ENCODE measurements at places on chromosomes 7 and 10.

- DNase-seq: no peak
Measured at GRCh38 chr7:133863362-133864061, 263.6 kb upstream of the LRGUK start.

- DNase-seq: no peak
Measured at GRCh38 chr10:29642990-29643389, 8.2 kb upstream of the SVIL start.

- DNase-seq: peak; percentile 97
Measured at GRCh38 chr7:7100432-7100849, 81.9 kb upstream of the C1GALT1 start.

DNA sequence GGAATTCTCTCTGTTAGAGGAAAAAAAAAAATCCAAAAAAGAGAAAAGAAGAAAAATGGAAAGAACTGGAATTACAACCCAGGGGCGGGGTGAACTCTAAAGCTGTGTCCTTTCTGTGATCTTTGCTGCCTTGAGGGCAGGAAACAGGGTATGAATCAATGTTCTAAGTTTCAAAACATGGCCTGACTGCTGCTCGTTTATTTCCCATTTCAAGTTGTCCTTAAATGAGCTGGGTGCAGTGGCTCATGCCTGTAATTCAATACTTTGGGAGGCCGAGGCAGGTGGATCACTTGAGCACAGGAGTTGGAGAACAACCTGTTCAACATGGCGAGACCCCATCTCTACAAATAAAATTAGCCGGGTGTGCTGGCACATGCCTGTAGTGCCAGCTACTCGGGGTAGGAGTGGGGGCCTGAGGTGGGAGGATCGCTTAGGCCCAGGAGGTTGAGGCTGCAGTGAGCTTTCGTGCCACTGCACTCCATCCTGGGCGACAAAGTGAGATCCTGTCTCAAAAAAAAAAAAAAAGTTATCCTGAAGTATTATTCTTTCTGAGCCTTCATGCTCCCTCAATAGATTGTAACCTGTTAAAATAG lies 24.7 kb upstream of the TFAM start:
- no peak for DNase-seq

- DNase-seq: no peak
Measured at GRCh38 chr7:55556031-55556430, 16.3 kb downstream of the VOPP1 start.

DNA sequence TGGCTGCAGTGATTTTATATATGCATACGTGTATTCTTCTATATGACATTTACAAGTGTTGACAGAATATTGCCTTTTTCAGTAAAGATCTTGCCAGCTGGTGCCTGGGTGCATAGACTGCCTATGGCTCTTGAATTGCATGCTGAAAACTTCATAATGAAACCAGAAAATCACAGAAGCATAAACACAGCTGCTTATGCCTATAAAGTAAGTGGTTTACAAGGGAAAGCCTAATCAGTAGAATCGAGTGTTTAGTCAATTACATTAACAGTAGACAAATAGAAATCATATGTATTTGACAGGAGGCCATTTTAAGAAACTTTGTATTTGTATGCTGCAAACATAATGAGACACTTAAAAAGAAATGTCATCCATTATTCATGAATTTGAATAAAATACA lies 82.5 kb downstream of the TMEM168 start:
- no peak for DNase-seq

- no peak for DNase-seq
Measured at GRCh38 chr10:122487174-122487765, 25.9 kb downstream of the HTRA1 start.

DNA sequence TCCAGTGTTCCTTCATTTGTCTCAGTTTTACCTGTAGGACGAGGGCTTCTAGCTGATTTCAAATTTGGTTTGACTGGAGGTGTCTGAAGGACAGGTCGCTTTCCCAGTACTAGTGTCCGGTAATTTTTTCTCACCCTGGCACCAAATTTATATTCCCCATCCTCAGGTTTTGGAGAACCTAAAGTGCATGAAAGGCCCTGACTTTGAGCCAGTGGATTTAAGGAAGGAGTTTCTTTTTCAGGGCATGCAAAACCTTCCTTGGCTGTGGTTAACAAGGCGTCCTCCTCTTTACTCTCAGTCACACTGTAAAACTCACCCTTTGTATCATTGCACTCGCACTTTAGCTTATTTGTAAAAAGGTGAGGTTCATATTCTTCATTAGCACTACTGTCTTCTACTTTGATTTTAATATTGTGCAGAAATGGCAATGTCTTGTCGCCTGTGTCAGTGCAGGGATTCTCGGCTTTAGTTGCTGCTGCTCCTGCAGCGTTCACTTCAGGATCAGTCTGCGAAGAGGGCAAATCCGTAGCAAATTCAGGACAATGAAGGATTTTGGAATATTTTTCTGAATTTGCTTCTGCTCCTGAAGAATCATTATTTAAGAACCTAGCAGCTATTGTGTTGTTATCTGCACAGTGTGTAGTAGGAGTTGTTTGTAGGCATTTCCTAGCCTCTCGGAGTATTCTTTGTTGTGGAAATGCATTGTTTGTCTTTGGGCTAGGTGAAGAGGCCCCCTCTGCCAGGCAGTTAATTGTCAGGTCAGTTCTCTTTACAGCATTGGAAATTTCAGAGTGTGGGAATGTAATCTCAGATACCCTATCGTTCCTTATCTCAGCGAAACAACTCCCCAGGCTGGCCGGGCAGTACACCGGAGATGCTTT lies 9.9 kb downstream of the SKIDA1 start:
- DNase-seq: no peak

DNA sequence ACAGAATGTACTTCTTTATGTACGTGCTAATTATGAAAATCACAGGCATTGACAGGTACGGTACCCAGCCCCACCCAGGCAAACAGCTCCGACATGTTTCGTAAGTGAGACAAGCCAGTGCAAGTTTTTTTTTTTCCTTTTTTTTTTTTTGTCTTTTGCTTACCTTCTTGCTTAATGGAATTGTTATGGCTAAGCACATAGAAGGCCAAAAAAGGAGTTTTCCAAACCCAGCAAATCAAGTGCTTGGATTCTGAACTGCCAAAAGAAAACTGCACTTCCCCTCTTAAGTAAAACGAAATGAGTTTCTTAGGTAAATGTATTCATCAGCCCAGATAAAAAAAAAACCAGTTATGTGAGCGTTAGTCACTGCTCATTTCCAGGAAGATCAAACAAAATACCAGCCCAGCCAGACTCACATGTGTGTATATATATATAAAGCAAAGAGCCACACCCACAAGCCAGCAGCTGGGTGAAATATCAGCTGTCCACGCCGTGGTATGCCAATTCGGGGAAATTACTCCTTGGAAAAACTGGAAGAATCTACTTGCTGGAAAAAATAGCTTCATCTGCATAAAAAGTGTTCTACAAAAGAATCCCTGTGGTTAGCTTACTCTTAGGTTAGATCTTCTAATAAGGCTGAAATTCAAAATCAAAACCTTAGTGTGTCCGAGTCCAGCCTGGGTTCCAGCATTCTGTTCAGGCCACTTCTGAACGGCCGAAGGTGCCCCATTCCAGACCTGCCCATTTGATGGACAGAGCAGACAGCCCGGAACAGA lies 8.0 kb downstream of the KLF6 start:
- peak; percentile 46 for DNase-seq

GRCh38 chr10:26697922-26698608 lies 564 bp downstream of the PDSS1 start:
- DNase-seq: peak; percentile 17

DNA sequence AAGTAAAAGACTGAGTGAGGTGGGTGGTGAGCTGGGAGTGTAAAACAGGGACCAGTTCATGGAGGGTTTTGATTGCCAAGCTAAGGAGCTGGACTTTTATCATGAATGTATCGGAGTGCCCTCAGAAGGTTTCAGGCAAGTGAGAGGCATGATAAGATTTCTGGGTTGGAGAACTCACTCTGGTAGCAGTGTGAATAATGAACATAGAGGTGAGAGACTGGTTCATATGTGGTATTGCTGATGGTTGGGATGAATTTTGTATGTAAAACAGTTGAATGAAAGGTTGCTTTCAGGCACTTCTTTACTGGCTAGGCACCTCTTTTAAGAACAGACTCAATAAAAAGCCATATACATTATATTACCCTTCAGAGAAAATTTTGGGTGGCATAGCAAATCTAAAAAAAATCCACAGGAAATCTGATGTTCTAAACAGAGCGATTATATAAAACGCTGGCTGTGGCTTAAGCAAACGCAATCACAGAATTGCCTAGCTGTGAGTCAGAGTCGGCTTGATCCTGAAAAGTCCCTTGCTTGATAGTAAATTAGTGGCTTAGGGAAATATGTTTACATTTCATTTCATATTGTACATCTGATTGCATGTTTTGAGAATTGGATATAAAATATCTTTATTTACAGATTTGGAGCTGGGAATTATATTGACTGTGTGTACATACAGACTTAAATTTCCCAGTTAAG lies 92.9 kb upstream of the HDAC9 start:
- no peak for DNase-seq

GRCh38 chr10:128895473-128895872 lies 571.6 kb upstream of the MGMT start:
- DNase-seq: no peak

DNA sequence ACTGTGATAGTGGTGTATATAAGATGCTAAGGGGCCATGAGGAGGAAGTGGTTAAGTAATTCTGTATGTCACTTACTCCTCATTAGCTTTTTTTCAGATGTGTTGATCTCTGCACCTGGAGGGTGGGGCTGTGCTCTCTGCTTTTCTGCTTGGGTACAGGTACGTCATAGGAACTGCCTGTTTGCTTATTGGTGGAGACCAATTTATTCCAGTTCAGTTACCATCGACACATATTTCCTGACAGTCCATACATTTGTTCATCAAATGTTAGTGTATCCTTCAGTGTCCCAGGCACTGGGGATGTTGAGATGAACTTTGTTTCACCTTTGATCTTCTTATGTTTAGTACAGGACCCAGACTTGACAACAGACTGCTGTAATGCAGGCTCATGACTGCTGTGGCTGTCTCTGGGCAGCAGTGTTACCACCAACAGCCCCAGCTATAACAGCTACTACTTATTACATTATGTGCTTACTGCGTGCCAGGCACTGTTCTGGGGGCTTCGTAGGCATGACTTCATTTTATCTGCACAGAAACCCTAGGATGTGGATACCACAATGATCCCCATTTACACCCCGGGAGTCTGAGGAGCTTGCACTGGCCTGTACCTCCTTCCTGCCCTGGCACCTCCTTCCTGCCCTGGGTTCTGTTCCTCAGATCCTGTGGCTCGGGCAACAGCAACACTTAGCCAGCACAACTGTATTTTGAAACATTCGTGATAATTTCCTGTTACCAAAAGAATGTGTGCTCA lies 87.4 kb downstream of the BUB3 start:
- no peak for DNase-seq

DNA sequence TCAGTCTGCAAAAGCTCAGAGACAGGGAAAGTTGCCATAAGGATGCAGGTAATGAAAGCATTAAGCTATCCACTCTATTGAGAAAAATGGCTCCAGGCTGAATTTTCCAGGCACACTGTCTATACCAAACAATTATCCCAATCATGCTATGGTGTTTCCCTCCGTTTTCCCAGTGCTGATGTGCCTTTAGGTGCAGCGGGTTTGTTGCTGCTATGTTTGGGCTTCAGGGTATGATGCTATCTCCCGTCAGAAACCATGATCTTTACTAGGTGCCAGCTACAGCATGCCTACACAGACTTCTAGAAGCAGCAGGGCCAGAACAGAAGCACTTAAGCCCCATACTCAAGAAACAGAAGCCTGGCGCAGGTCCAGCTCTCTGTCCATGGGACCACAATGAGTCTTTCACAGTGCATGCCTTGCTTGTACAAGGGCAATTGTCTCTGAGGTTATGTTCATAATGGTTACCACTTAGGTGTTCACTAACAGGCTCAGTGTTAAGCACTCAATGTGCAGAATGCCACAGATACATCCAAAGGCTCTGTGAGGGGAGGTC lies 19.4 kb downstream of the STEAP1B start:
- DNase-seq: no peak

GRCh38 chr10:104069613-104070012 lies 16.1 kb downstream of the COL17A1 start:
- DNase-seq: peak; percentile 49

DNA sequence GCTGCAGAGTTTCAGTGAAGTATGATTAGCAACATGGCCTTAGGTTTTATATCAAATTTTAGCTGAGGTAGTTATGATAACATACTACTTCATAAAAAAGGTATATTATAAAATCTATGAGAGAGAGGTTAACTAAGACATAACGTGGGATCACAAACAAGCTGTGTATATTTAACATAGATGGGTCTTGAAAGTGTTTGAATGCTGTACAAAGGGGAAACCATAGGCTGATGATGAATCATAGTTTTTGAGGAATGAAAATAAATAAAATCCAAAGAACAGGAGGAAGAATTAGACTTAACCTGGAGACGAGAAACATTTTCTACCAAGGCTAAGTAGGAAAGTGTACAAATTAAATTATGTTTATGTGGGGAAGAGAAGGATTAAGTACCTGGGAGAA lies 119.0 kb downstream of the GNAI1 start:
- no peak for DNase-seq

GRCh38 chr7:139329119-139329518 lies 12.0 kb upstream of the FMC1 start:
- no peak for DNase-seq

DNA sequence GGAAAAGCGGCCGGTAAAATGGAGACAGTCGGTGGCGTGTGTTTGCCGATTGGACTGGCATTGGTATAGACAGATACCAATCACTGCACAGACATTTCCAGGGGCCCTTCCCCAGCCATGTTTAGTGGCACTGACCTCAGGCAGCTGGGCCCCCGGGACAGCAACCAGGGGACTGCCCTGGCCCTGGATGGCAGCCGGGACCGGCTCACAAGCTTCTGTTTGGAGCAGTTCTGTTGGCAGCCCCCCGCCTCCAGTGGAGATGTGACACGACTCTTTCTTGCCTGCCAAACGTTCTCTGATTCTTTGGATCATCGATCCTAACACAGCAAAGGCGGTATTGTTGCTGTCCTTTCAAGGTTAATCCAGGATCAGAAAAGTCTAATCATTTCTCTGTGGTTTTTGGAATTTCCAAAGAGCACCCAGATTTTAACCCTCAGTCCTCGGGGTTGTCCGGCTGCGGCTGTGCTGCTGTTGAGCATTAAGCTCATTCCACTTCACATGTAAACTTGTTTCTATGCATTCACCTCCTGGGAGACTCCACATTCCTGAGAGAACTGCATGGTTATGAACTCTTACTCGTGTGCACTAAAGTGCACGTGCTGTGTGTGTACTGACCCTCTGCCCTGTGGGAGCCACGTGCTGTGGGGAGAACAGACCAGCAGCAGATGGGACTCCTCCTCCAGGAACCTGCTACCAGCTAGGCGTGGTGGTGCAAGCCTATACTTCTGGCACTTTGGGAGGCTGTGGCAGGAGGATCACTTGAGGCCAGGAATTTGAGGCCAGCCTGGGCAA lies 46.0 kb downstream of the FOXK1 start:
- DNase-seq: no peak

- no peak for DNase-seq
Measured at GRCh38 chr10:60171436-60172013, 218.2 kb downstream of the ANK3 start.

- DNase-seq: no peak
Measured at GRCh38 chr7:82175319-82175718, 268.3 kb downstream of the CACNA2D1 start.

DNA sequence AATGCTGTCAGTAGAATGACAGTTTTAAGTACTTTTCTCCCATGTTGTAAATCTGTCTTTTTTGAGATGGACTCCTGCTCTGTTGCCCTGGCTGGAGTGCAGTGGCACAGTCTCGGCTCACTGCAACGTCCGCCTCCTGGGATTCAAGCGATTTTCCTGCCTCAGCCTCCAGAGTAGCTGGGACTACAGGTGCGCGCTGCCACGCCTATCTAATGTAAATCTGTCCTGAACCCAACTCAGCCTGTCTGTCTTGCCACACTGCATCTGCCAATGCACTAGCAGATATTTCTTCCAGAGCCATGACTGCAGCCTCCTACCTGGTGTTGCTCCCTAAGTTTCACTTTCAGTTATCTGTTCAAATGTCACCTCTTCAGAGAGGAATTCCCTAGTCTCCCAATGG lies 264.1 kb downstream of the PHF14 start:
- DNase-seq: no peak
